ENCODE measurements at places on chromosomes 2 and 18. TPM values are rescaled to one million over a fixed set of nuclear protein-coding genes. Genes with fewer than 3 reads are reported as not detected.

The CHRNG gene
- total RNA-seq = not detected

DNA sequence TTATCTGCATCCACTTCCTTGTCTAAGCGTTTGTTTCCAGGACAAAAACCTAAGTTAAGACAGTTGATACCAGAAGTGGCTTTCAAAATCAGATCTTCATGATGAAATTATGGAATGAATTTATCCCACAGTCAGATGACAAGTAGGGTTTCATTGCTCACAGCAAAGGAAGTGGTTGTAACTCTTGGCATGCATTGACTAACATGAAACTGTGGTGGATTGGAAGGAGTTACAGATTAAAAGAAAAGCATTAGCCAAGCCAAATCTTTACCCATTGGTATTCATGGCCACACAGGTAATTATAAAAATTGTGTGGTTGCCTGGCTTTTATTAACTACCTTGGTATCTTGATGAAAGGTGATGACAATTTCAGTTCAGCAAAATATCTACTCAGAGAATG is 438.0 kb upstream of the NXPH2 start:
- DNase-seq = no peak

The LIMS2 gene
- 5.4 TPM for total RNA-seq

- no peak for DNase-seq
Measured at GRCh38 chr2:222734703-222735014, 63.2 kb downstream of the MOGAT1 start.

The FTCDNL1 gene
- total RNA-seq = 2.0 TPM

The DIPK1C gene
- not detected for total RNA-seq

GRCh38 chr2:240628808-240629618 is 3.7 kb downstream of the GPR35 start:
- DNase-seq = peak; percentile 42

The C2orf80 gene
- total RNA-seq = 0.55 TPM

DNA sequence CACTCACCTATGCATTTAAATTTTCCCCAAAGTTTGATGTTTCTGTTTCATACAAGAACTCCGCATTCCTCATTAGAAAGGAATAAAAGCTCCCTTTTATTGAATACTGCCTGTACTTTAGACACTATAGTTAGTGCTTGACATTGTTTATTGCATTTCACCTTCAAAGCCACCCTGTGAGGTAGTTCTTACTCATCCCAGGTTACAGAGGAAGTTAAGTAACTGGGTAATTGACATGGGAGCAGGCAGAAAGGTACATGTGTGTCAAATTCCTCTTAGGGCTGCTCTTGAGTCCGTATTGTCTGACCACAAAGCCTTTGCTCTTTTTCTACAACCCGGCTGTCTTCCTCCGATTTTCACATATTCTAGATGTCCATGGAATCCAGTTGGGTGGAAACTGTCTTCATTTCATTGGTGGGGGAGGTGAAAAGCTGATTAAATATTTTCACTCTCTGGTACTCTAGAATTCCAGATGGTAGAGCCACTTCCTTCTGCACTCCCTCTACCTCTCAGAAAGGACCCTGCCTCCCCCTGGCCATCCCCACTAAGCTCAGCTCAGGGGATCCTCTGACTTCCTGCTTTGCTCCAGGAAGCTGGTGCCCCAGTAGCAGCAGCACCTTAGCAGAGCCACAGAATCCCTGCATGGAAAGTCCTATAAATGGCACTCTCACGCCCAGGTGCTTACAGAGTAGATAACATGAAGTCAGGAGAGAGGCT is 319.2 kb downstream of the LRATD1 start:
- no peak for DNase-seq

DNA sequence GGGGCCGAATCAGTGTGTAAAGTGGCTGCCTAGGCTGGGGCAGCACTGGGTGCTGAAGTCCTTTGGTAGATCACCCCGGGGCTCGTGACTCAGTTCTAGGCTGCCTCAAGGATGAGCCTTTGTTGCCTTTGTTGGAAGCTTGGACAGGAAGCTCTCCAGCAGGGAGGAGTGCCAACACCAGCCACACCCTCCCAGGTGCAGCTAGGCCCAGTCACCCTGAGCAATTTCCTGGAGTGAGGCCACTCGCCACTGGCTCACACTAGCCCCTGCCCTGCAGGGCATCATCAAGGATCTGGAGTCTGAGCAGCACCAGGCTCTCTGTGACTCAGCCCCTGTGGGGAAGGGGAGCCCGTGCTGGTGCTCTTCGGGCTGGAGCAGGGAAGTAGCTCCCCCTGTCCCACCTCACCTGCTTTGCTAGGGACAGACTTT is 6.7 kb upstream of the SDC1 start:
- DNase-seq = peak; percentile 88

The ABHD1 gene
- total RNA-seq = 1.1 TPM

DNA sequence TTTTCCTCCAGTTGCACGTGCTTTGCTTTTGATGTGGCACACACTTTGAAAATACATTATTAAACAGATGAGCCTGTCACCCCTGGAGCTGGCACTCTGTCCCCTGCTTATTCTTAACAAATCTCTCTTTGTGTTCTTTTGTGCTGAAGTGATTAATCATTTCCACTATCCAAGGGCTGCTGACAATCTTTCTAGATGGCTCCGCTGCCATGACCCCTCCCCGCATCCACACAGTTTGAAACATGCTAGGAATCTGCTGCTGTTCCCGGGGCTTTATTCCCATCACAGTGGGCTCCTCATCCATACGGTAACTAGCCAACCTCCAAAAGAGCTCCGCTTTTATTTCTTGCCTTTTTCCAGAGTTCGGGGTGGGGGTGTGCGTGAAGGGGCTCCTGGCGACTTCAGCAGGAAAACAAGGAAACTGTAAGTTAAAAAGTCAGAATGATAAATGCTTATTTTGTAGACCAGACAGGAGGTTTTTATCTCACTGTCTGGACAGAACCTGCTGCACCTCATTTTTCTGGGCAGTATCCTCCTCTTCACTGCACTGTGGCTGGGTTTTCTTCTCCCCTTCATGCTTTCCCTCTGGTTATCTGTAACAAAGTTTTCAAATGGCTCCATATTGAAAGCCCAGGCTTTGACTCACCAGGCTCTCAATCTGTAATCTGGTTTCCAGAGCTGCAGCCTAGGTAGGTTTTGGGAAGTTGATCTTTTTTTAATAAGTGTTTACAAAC is 319.7 kb downstream of the AFF3 start:
- DNase-seq = peak; percentile 63

The SIX3 gene
- 5.7 TPM for total RNA-seq

DNA sequence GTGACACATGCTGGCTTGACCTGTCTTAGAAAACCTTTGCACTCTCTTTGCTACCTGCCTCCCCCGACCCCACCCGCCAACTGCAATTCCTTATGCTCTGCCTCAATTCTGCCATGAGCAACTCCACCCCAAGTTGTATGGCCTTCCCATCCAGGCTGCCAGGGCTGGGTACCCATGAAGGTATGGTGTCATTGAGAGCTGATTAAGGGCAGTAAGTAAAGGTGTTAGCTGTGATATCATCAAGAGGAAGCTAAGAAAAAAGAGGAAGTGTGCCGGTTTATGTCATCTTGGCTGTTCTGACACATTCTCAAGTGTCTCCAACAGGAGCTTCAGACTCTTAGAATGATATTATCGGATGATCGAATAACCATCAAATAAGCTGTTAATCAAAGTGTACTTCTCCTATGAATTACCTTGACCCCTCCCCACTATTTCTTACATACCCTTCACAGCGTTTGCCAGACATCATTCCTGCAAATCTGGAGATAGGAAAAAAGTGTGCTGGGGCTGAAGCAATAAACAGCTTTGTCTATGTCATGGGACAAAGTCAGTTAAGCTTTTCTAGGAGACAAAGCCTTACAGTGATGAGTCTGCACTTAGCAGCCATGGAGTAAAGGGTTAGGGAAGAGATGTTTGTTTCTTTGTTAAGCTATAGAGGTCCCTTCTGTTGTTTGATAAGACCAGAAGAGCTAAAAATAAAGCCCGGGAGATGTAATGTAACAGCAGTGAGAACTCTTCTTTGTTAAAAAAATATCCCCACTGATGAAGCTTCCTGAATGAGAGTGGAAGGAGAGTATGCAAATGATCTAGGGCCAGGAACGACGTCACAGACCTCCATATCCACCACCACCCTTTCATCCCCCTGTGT is 40.4 kb upstream of the SMAD2 start:
- no peak for DNase-seq

The CYRIA gene
- 2.5 TPM for total RNA-seq

The TFCP2L1 gene
- 3.3 TPM for total RNA-seq

DNA sequence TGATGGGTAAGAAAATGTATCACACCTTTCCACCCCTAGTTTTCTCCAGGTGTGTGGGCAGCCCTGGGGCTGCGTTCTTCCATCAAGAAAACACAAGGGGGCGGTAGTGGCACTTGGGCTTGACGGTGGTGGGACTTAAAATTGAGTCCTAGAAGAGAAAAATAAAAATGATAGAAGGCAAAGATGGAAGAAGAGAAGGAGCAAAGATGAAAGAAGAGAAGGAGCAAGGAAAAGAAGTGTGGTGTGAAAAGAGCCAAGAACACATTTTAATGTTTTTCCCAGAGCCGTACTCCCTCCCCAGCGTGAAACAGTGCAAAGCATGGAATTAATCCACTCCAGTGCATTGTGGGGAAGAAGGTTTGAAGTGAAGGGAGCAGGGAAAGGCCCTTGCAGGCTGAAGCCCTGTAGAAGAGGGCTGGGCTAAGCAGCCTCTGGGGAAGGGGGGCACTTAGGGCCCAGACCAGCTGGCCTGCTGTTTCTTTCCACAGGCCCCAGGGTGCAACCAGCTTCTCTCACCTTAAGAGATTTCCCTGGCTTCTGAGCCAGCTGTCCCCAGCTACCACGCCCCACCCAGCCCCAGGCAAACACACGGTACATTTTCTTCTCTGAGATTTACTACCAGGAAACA is 256.8 kb downstream of the RNF152 start:
- DNase-seq = peak; percentile 85

The FBXO41 gene
- total RNA-seq = 9.0 TPM

- DNase-seq = peak; percentile 90
Measured at GRCh38 chr2:174012347-174013314, 47.5 kb upstream of the SP3 start.

- no peak for DNase-seq
Measured at GRCh38 chr2:82275599-82275998, 1971.0 kb upstream of the LRRTM1 start.
